Large intestine (tissue), 12 donors: ENCODE measurements at places on chromosomes 1 and 21. TPM values are rescaled to one million over a fixed set of nuclear protein-coding genes. Genes with fewer than 3 reads are reported as not detected.

DNA sequence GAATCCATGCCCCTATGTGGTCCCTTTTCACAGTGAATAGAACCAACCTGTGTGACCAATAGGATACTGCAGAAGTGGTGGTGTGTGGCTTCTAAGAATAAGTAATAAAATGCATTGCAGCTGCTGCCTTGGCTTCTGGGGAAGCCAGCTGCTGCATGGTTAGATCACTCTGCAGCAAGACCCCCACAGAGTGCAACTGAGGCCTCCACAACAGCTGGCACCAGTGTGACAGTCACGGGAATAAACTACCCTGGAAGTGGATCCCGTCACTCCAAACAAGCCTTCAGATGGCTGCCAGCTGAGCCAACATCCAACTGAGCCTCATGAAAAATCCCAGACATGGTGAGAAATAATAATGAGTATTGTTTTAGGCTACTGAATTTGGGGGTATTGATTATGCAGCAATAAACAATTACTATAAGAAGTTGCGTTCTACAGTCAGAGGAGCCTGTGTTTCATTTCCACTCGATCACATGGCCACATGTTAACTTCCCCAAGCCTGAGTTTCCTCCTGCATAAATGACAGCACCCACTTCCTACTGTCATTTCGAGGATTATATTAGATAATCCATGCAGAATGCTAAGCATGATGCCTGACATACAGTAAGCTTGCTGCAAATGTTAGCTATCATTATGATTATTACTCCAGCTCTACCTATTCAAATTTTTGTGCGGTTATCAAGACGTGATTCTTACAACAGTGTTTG, 20.8 kb upstream of the COG2 start:
- no peak for DNase-seq

DNA sequence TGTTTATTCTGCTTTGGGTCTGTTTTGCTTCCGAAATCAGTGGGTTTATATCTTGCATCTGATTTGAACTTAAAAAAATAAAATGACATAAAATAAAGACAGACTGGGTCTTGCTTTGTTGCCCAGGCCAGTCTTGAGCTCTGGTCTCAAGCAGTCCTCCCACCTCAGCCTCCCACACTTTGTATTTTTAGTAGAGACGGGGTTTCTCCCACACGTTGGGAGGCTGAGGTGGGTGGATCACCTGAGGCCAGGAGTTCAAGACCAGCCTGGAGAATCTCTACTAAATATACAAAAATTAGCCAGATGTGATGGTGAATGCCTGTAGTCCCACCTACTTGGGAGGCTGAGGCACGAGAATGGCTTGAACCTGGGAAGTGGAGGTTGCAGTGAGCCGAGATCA, 5.9 kb downstream of the ZYG11A start:
- DNase-seq = no peak

GRCh38 chr1:174580801-174581200, 133.0 kb downstream of the GPR52 start:
- DNase-seq = no peak

DNA sequence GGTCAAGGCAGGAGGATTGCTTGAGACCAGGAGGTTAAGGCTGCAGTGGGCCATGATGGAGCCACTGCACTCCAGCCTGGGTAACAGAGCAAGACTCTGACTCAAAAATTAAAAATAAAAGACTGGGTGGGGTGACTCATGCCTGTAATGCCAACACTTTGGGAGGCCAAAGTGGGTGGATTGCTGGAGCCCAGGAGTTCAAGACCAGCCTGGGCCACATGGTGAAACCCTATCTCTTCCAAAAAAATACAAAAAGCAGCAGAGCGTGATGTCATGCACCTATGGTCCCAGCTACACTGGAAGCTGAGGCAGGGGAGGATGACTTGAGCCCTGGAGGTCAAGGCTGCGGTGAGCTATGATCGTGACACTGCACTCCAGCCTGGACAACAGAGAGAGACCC, 44.4 kb upstream of the COX20 start:
- no peak for DNase-seq

- no peak for DNase-seq
These were observed 648.8 kb downstream of the PTPRC start for GRCh38 chr1:199287647-199288046.

GRCh38 chr1:100530880-100531487, 7.0 kb upstream of the GPR88 start:
- DNase-seq = peak; percentile 30

- peak; percentile 7 for DNase-seq
These were observed 106.9 kb upstream of the LYPLAL1 start for GRCh38 chr1:219066631-219067349.

DNA sequence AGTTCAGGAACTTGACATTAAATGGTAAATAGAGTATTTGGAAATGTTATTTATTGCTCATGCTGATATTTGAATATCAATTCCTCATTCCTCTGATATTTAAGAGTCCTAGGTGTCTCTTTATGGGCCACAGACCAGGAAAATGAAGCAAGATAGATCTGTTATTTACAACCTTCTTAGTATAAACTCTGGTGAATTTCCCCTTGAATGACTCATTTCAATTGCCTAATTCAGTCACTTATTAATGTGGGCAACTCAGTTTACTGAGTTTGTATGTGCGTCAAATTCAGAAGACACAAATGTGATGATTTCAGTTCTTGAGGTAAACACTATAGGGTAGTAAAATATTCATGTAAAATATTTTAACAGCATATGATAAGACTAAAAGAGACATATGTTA, 1404.4 kb upstream of the PRMT6 start:
- no peak for DNase-seq

DNA sequence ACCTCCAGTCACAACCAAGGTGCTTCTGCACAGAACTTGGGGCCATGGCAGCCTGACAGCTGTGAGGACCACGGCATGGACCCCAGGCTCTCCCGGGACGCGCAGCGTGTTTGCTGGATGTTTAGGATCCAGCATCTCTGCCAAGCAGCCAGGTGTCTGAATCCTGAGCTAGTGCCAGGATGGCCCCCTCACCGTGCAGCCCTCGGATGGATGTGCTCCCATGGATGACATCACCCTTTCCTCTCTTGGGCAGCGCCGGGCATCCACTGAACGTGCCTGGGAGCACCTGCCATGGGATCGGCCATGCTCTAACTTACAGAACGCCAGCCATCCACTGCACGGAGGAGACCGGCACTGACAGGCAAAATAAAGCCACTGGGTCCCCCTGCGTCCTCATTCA, 53.9 kb downstream of the PRDM15 start:
- no peak for DNase-seq

DNA sequence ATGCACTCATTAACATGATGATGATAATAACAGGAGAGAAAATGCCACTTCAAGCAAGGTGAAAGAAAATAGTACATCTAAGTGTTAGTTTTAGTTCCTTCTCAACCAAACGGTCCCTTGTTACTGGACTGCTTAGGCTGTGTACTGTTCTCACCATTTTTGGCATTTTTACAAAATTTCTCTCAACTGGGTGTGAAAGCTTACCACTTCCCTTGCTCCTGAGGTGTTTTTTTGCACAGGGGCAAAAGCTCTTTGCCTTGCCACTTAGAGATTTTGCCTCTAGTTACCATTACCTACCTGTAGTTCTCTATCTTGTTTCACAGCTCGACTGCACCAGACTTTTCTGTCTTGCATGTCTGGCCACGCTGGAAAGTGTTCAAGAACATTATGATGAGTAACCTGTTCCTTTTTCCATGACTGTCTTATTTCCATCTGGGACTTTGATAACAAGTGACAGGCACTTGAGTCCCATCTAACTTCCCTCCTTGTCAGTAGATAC, 10.7 kb downstream of the NEK7 start:
- no peak for DNase-seq

DNA sequence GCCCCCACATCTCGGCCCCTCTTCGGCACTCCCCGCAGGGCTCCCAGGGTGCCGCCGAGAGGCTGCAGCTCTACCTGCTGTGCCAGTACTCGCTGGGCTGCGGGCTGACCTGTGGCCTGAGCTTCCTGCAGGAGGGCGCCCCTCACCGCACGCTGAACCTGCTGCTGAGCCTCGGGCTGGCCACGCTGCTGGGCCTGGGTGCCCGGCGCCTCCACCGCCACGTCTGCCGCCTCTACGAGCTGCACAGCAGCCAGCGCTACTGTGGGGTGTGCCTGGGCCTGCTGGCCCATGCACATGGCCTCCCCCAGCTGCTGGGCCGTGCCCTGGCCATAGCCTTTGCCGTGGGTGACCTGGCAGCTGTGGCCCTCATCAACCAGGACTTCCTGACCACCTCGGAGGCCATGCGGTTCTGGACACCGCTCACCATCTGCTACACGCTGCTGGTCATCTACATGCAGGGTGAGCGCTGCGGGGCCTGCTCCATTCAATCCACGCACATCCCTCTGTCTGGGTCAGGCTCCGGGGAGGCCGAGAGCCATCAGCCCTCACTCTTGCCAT, 1.9 kb downstream of the TMEM82 start:
- no peak for DNase-seq

GRCh38 chr1:21082073-21082472, 94.6 kb downstream of the EIF4G3 start:
- DNase-seq = no peak

Gene TNNI3K
- 1.1 TPM for polyA plus RNA-seq

Gene NPR1
- 4.7 TPM for polyA plus RNA-seq

Gene TAF5L
- 17.5 TPM for polyA plus RNA-seq

GRCh38 chr1:204319462-204319861, 40.3 kb downstream of the PLEKHA6 start:
- DNase-seq = no peak

DNA sequence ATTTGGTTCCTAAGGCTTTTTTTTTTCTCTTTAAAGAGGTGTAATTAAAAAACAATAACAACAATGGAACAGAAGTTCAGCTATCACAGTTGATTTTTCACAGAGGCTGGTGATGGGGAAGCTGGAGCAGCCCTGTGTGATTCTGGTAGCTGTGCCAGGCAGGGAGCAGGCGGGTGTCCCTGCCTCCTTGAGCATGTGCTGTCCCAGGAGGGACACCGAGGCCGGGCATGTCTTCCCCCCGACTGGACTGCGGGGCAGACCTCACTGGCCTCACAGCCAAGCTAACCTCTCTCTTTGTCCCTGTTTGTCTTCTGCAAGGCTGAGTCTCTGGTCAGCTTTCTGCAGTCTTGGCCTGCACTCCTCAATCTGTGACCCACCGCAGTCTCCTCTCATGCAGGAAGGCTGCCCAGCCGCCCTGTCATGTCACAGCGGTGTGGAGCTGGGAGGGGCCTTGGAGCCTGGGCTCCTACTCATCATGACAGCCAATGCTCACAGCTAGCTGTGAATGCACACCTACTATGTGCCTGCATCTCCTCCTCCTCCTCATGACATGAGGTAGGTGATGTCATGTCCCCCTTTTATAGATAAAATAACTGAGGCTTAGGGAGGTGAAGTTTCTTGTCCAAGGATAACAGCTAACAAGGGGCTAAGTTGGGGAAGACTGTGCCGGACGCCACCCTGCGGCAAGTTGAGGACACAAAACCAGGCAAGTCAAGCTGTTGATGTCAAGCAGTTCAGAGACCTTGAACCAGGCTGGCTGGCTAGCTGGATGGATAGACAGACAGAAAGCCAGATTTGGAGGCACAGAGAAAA, 10.3 kb upstream of the ACTL8 start:
- no peak for DNase-seq

DNA sequence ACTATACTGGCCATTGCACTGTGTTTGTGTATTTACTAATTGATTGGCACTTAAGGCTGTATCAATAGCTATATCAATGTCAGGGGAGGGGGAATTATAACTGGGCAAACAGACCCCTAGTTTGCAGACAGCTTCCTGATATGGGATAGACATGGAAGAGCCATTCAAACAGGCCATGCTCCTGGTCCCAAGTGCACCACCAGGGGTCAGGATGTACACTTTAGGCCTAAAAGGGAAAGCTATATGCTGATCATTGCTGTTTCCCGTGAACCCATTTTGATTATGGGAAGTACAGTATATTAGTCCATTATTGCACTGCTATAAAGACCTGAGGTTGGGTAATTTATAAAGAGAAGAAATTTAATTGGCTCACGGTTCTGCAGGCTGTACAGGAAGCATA, 124.9 kb upstream of the BACE2 start:
- DNase-seq = no peak

DNA sequence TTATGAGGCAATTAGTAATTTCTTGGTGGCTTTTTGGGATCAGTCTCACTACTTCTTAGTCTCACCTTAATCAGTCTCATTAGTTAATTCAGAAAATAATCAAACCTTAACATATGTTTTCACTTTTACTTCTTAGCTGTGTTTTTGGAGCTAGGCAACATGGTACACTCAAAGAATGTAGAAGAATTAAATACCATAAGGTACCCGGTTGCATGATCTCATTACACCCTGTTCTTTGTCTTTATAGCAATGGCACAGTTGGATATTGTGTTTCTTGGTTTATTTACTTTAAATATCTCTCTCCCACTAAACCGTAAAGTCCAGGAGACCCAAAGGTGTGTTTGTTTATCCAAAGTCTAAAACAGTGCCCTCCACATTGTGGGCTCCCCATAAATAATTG, 132.3 kb downstream of the TNFSF18 start:
- no peak for DNase-seq

DNA sequence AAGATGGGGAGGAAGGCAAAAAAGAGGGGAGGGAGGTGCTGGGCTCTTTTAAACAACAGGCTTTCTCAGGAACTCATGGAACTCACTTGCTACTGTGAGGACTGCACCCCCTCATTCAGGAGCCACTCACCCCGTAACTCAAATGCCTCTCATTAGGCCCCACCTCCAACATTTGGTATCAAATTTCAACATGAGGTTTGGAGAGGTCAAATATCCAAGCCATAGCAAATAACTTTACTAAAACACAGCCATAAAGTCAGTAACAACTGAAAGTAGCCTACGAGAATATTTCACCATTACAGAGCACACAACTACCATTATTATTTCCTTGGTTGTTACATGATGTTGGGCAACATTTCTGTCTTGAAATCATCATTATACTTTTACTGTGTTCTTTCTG, 13.1 kb upstream of the DMRTB1 start:
- no peak for DNase-seq
